ENCODE measurements at places on chromosomes 7 and 10.

DNA sequence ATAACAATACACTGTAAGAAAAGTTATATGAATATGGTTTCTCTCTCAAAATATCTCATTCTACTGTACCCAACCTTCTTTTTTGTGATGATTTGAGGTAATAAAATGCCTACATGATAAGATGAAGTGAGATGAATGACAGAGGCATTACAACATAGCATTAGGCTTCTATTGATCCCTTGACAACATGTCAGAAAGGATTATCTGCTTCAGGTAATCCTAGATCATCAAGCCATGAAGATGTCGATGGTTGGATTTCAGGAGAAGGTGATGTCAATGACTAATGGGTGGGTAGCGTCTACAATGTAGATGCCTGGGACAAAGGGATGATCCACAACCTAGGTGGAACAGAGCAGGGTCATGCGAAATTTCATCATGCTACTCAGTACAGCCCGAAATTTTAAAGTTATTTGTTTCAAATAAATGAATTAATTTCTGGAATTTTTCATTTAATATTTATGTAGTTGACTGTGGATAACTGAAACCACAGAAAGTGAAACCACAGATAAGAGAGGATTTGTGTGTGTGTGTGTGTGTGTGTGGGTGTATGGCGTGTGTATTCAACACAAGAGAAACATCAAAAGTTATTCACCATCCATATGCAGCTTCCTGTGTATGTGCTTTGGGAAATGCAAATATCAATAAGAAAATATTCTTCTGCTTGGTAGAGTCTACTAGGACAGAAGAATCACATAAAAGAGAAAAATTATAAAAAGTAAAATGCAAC, 77.0 kb downstream of the MAGI2 start:
- DNase-seq = no peak

GRCh38 chr10:94138391-94138790, 144.7 kb downstream of the PLCE1 start:
- DNase-seq = no peak

DNA sequence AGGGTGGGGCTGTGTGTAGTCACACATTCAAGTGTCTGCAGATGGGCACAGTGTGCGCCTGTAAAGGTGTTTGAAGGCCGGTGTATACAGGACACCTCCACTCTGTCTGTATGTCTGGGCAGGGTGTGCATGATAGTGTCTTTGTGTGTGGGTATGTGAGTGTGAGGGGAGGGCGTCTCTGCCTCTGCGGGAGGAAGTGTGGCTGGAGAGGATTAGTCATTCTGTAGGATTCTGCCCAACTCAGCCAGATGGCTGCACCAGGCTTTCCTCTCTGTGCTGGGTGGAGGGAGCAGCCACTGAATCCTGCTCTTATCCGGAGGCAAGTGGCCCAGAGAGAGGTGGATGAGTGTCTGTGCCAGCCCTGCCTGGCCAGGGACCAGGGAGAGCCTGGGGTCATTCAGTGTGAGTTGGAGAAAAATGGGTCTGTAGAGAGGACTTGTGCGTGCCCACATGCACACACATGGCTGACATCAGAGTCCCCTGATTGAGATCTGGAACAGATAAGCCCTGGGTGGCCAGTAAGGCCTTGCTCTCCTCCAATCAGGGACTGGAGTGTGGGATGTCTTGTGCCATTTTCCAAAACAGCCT, 1.7 kb downstream of the SFXN3 start:
- no peak for DNase-seq

DNA sequence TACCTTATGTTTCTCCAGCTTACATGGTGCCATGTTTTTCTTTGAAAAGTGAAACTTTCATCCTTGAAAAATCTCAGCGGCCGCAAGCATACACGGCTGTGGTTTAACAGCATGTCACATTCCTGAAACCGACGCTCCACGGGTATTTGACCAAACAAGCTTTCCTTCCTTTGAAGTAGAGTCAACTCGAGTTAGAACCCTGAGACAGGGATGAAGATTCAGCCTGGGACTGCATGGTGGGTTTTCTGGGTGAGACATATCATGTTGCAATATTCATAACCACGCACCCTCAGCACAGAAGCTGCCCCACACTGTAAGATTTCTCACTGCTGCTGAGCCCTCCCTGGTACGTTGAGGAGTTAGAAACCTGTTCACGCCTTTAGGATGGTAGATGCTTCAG, 8.1 kb downstream of the CYP26A1 start:
- no peak for DNase-seq

DNA sequence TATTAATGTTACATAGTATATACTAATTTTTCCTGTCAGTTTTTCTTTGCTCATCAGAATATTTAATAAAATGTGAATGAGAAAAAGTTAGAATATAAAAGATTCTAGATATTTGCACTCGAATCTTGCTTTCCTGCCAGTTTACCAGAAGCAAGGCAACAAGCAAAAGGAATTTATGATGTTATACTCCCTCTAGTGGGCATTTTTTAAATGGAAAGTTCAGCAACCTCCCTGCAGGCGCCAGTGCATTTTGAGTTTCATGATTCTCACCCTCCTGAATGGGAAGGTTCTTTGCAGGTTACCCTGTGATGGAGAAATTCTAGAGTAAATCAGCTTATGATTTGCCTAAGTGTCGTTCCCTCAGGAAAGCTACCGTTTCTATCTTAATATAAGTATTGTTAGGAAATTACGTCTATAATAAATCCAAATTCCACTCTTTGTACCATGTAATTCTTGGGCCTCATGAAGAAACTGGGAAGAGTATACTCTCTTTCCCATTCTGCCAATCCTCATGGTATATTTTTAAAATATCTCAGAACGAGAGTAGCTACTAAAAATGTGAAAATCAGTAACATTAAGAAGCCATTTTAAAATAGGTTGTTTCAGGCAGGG, 350.0 kb downstream of the CRPPA start:
- DNase-seq = no peak

DNA sequence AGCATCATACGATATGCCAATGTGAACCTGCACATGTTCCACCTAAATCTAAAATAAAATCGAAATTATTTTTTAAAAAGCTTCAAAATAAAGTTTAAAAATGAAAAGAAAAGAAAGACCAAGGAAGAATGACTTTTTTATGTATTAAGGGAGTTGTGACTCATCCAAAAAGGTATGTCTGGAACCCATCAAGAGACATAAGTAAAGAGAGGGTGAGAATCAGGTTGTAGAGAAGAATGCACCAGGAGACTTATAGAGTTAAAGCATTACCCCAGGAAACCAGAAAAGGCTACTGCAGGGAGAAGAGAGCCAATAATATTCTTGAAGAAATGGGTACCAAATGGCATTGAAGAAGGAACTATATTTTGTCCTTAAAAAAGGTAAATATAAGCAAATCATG, 69.8 kb downstream of the CTTNBP2 start:
- DNase-seq = no peak

DNA sequence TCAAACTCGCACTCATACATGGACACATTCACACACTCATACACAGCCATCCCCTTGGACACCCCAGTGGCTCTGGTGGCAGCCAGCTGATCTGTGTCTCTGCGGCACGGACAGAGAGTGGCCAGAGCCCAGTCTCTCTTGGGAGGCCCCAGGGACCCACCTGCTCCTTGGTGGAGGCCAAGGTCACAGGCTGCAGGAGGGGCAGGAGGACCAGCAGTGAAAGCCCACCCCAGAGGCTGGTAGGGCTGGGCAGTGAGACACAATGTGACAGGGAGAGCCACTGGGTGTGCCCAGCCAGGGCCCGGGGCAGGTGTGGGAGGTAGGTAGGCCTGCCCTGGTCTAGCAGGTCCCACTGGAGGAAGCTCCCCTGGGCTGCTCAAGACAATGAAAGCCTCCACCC, 18.5 kb downstream of the SHH start:
- DNase-seq = no peak

DNA sequence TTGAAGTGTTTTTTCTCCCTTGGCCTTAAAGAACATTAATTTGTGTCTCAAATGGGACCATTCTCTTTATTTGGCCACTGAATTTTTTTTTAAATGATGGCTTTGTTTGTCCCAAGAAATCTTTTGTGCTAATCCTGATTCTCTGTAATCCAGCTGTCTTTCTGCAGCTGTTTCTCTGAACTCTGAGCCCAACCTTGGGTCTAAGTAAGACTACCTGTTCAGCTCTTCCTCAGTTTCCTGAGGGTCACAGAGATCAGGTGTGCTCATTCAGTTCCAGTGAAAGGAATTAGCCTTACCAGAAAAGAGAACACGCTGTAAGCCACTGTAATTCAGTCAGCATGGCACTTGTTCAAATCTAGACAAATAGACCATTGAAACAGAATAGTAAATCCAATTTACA, 94.2 kb downstream of the ANKIB1 start:
- no peak for DNase-seq

GRCh38 chr7:46930366-46930765, 651.5 kb downstream of the TNS3 start:
- DNase-seq = no peak

- no peak for DNase-seq
Observed at GRCh38 chr7:69840248-69840647, 242.0 kb downstream of the AUTS2 start.

GRCh38 chr10:112159469-112159868, 24.1 kb downstream of the GPAM start:
- DNase-seq = no peak

DNA sequence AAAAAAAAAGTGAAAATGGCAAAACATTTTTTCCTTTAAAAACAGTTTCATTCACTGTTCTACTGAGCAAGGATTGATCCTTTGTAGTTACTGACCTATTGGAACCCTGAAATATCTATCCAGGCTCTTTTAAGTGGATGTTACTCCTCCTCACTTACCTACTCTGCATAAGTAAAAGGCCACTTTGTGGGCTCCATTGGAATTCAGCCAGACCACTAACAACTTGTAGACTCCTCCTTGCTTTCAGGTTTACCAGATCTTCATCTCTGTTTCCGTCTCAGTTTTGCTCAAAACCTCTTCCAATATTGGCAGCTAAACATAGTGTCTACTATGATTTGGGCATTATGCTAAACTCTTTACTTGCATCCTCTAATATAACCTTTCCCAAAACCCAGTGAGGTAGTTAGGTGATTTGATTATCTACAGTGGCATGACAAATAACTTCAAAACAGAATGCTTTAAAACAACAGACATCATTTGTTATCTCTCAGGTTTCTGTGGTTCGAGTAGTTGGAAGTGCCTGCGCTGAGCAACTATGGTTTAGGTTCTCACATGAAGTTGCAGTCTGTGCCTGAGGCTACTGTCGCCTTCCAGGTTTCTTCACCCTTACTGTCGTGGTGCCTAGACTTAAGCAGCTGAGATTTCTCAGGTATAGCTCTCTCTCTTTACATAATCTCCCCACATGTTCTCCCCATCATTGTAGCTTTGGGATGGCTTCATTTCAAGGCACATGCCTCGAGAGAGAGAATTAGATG, 698.2 kb downstream of the REEP3 start:
- no peak for DNase-seq
